ENCODE measurements at places on chromosomes 16 and 17.
A peak's percentile ranks its signal among the peaks of the same experiment; 100 is the strongest.

DNA sequence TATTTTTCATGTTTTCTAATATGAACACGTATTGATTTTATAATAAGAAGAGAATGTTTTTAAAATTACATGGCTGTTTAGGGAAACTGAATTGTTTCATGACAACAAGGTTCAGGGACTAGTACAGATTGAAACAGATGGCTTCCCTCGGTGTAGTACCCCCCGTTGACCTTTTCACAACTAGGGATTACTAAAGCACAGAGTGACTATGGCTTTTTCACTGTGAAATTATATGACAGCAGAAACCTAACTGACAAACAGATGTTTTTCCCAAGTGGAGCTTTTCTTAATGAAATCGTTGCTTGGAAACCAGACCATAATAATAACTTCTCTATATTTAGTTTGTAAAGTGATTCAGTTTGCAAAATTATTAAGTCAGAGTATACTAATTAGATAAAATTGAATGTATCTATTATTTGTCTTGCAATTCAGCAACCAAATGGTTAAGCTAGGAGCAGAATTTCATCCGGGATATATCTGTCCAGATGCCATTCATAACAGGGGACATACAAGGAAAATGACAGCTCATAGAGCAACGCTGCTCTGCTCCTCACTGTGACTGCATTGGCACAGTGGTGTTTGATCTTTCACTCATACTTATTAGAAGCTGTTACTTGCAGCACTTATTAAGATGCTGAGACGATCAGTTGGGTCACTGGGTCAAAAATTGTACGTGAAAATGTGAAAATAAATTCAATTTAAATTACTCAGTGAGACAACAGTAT lies 111.7 kb downstream of the TANGO6 start:
- DNase-seq = no peak

- DNase-seq = peak; percentile 34
These were observed 233.1 kb upstream of the AXIN2 start for GRCh38 chr17:65794572-65794971.

DNA sequence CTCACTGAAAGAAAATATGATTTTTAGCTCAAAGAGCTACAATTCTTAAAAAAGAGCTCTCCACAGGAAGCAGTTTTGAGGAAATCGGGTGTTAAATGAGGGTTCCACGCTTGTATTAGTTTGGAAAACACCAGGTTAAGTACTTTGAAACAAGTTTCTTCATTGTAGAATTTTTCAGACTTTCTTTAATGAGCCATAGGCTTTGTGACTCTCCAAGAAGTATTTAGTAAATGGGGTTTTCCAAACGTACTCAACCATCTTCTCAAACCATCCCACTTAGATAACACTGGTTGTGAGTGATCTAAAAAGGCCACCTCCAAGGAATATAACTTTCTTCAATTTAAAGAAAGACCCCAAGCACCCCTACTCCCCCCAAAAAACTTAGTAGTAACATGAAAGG lies 2.7 kb downstream of the ULK2 start:
- no peak for DNase-seq

DNA sequence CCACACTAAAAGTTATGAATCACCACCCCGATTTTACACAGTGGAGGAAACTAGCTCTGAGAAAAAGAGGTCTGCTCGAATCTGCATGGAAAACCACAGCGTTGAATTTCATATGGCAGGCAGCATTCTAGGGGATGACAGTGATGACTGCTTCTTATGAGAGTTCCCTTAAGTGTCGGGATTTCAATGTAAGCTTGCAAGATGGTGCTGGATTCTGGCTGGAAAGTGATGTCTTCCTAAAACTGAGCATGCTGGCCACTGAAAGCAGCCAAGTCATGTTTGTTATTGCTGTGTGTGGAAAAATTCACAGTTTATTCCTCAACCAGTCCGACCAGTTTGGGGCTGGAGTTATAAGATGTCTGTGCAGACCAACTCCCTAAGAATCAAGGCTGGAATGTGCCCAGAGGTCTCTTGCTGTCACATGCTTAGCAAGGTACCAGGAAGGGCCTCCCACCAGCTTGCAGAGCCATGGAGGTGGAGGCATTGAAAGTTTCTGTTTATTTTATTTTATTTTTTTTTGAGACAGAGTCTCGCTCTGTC lies 37.2 kb upstream of the GAN start:
- no peak for DNase-seq

- DNase-seq = no peak
These were observed 181.5 kb upstream of the GSE1 start for GRCh38 chr16:85431431-85432124.

- DNase-seq = peak; percentile 60
These were observed 7.4 kb downstream of the CDK5RAP3 start for GRCh38 chr17:47978324-47978723.

GRCh38 chr17:27461192-27461859 lies 5.1 kb downstream of the KSR1 start:
- DNase-seq = no peak

DNA sequence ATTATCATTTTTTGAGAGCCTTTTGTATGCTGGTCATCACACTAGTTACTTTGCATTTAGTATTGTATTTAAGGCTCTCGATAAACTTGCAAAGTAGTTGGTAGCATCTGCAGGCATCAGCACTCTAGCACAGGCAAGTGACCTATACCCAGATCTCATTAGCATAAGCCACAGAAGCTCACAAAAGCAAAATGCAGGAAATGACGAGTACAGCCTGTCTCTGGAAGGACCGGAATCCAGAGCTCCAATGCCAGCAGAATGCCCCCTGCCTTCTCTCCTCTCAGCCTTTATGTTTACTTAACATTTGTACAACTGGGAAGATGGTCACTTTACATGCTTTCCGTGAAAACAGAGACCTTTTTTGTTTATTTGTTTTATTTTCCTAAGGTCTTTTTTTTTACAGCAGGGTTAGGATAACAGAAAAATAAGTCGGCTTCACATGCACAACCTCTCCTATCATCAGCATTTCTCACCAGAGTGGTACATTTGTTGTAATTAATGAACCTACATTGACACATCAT lies 45.4 kb upstream of the MYOCD start:
- no peak for DNase-seq

GRCh38 chr17:81427173-81428120 lies 32.2 kb downstream of the BAHCC1 start:
- peak; percentile 57 for DNase-seq

GRCh38 chr16:50209546-50210265 lies 56.6 kb downstream of the TENT4B start:
- no peak for DNase-seq

DNA sequence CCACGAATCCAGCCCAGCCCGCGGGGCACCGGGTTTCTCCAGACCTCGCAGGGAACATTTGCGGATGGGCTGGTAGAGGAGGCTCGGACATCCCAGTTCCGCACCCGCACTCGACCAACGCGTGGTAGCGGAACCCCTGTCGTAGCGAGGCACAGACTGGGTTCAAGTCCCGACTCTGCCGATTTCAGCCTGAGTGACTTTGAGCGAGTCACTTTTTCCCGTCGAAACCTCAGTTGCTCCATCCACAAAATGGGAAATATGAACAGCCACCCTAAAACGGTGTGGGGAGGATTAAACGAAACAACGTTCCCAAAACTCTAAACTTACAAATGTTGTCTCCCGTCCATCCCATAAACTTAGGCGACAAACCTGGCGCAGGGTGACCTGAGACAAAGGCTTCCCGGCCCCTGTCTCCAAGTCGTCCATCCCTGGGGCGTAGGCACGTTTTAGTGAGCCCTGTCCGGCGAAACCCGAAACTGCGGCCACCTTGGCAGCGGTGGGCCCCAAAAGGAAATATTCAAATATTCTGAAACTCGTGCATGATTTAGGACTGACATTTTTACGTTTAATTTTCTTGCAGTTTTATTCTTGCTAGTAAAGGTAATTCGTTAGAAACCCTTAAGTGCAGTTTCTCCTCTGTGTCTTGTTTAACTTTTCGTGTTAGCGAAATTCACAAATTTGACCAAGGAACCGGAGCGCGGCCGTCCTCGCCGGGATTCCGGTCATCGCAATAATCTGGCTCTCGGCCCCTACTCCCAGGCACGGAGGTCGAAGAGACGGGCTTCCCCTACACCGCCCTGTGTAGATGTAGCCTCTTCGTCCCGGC lies 1.9 kb upstream of the MLLT6 start:
- DNase-seq = no peak

DNA sequence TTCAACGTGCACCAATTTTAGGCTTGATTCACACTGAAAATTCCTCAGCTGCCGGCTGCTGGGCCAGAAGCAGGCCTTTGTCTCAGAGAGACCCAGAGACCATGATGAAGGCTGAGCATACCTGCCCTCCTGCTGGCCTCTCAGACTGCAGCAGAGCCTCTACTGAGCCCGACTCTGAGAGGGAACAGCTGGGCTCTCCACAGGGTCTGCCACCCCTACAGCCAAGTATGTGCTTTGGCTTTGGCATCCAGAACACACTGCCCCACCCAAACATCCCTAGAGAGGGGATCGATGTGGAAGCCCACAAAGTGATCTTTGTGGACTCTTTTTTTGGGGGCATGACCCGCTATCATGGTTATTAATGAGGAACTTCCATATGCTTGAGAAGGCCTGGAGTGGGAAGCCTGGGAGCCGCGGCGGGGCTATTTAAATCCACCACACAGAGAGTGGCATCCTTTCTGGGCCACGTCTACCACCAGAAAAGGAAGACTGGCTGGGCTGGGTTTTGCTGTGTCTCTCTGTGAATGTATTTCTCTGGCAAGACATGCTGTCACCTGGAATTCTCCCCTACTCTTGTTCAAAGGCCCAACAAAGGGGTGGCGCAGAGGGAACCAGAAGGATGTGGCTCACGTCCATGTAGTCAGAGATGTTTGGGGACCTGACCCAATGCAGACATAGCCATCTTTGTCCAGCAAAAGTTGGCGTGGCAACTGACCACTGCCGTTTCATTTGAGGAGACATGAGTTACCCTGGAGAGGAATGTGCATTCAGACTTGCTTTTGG lies 69.3 kb downstream of the GNAO1 start:
- DNase-seq = no peak

DNA sequence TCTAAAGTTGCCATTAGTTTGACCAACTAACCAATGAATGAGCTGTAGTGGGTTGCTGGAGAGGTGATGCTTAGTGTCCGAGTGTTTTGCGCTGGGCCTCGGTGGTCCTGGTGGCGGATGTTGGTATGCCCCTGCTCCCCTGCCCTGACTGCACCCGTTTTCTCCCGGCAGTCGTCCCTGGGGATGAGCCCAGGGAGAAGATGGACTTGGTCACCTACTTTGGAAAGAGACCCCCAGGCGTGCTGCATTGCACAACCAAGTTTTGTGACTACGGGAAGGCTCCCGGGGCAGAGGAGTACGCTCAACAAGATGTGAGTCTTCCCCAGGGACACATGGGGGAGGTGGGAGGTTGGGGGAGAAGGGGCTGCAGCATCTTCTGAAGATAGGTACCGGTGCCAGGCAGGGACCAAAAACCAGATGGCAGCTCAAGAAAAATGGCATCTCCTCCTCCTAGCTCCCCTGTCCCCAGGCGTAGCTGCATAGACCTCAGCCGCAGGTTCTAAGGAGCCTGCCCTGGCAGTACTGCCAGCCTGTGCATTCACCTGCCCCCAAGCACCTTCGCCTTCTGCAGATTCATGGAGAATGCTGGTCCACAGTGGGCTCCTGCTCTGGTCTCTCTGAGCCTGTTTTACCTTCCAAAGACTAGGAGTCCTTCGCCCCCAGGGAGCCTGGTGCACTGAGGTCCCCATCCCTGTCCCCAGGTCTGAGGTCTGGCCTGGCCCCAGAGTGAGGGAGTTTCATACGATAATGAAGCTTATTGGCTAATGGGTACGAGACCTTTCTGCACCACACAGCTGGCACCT lies 5.3 kb downstream of the CNP start:
- DNase-seq = no peak

GRCh38 chr17:4566785-4567184 lies 6.4 kb upstream of the GGT6 start:
- DNase-seq = peak; percentile 70

DNA sequence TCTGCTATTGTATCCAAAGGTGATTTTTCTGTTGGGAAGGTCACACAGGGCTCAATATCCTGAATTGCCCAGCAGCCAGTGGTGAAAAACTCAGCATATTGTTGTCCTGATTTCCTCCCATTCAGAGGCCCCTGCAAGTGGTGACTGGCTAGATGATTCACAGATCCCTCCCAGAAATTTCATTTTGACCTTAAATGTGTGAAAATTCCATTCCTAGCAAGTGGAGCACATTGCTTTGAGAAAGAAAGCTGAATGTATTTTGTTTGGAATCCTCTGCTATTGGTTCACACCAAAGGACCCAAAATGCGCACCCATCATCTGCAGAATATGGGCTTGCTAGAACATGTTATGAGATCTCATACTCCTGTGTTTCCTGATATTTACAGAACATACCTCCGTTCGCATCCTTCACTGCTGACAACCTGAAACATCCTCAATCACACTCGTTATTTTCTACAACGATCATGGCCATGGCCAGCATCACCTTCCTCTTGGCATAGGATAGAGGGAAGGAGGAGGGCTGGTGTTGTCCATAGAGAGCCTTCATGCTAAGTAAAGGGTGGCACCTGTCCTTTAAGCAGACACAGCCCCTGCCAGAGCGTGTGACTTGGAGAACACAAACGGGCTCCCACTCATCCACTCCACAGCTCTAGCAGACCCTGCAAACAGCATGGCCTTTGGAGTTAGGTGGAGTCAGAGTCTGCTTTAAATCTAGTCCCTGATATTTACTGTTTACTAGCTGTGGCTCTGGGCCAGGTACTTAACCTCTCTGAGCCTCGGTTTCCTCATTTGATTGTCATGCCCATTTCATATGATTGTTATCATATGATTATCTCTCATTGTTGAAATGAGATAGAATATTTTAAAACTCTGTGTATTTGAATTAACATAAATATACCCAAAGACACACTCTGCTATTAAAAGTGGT lies 30.4 kb upstream of the NFAT5 start:
- peak; percentile 46 for DNase-seq

DNA sequence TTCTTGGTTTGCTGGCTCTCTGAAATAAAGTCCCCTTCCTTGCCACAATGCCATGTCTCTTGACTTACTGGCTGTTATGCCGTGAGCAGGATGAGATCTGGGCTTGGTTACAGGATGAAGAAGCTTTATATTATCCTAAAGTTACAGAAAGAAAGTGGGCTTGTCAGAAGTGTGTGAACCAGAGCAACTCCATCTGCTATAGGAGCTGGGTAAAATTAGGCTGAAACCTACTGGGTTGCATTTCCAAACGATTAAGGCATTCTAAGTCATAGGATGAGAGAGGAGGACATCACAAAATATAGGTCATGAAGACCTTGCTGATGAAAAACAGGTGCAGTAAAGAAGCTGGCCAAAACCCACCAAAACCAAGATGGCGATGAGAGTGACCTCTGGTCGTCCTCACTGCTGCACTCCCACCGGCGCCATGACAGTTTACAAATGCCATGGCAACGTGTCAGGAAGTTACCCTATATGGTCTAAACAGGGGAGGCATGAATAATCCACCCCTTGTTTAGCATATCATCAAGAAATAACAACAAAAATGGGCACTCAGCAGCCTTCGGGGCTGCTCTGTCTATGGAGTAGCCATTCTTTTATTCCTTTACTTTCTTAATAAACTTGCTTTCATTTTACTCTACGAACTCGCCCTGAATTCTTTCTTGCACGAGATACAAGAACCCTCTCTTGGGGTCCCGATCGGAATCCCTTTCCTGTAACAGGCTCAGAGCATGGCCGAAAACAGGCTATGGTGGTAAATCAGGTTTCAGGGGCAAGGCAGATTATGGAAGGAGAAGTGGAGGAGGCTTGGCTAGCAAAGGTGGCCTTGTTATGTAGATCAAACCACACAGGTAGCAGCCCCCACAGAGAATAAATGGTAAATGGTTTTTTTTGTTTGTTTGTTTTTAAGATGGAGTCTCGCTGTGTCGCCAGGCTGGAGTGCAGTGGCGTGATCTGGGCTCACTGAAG lies 81.3 kb upstream of the C16orf82 start:
- no peak for DNase-seq

Measured in A172 (cell line).